ENCODE measurements at places on chromosomes 6 and 20.

DNA sequence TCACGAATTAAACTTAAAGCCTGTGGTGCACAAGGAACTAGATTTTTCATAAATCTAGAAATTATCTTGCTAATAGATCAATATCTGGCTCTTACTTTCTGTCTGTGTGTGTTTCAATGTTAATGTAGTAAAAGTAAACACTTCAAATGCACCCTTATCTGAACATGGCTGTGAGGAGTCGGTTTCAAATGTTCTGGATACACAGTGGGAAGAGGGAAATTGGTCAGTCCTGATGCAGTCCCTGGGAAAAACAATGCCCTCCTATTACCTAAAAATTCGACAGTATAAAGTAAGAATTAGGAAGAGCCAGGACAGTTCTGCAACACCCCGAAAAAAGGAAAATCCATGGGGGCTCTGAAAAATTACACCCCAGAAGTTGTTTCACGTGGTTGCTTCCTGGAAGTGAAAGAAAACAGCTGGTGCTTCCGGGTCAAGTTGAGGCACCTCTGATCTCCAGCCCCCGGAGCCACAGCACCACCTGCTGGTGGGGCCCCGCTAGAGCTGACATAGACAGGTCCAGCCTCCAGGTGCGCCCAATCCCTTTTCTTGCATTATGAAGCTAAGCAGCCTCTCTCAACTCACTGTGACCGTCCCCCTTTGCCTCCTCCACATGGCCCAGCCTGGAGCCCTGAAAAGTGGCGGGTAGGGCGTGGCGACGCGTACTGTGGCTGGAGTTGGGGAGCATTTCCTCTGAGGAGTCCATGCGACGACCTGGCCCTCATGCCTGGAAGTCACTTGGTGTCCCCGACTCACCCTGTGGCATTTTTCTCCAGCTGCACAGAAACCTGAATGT, 8.3 kb downstream of the SEMG2 start:
- peak; percentile 6 for DNase-seq

- DNase-seq = no peak
Measured at GRCh38 chr6:166752097-166752496, 125.0 kb upstream of the RPS6KA2 start.

- no peak for DNase-seq
Measured at GRCh38 chr20:48471759-48472408, 355.9 kb downstream of the PREX1 start.

DNA sequence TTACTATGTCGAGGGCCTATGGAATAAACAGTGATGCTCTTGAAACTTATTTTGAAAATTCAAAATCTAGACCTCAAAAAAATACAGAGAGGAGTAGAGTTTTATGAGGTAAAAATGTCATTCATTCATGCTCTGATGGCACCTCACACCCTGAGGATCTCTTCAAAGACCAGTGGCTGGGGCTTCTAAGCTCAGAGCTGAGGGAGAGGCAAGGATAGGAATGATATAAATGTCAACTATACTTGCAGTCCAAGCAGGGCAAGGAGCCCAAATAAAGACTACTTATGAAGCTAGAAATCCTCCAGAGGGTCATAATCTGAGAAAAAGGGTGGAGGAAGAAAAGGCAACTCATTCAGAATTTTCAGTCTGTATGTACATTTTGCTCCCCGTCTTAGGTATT, 136.7 kb upstream of the CARMIL1 start:
- DNase-seq = no peak

DNA sequence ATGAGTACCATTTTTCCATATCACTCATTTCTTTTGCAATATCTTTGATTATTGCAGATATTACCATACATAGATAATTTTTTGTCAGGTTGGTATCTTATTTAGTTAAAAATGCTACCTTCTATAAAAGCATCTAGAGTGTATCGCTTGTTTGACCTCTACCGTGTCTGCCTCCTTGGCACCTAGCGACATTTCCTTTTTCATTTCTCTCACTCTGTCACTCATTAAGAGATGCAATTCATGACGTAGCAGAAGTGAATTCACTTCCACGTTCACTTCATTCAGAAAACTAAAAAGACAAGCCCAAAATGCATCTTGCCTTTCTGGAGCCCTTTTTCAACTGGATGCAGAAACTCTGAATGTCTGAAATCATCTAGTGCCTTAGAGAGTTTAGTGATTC, 172.9 kb downstream of the MMS22L start:
- no peak for DNase-seq

DNA sequence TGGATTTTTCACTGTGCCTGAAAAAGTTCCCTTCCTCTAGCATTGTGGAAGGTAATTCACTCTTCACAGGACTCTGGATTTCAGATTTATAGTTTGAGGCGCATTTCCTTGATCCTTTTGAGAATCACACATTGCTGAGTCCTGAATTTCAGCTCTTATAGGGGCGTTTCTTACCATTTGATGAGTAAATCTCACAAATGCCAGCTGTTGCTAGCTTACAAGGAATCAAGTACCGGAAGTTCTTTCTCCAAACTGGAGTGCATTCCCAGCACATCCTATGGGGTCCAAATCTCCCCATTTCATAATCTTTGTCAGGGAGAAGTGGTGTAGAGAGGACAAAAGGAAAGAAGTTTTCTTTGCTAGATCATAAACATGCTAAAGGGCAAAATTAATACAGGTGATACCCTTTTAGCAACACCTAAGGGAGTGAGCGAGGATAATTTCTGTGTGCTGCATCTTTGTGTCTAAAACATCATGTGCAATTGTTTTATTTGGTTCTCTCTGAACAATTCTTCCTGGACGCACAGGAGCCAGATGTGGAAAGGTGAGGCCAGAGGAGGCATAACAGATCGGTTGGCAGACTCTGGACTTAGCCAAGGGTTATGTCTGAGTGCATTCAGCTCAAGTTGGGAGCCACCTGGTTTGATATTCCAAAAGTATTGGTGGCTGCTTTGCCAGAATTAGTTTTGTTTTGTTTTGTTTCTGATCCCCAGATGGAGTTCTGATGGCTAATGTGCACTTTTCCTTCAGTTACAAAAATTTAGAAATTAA, 37.4 kb upstream of the EYA2 start:
- DNase-seq = no peak

GRCh38 chr20:55934146-55934545, 71.2 kb downstream of the CBLN4 start:
- DNase-seq = no peak

GRCh38 chr20:2696646-2697045, 4.1 kb downstream of the EBF4 start:
- DNase-seq = no peak

- no peak for DNase-seq
Measured at GRCh38 chr6:162151021-162151665, 576.4 kb downstream of the PRKN start.

GRCh38 chr6:38057994-38058393, 238.5 kb downstream of the ZFAND3 start:
- DNase-seq = no peak

- DNase-seq = no peak
Measured at GRCh38 chr20:1383623-1384404, 9.0 kb downstream of the FKBP1A start.

GRCh38 chr20:57189713-57190112, 76.7 kb downstream of the BMP7 start:
- no peak for DNase-seq

DNA sequence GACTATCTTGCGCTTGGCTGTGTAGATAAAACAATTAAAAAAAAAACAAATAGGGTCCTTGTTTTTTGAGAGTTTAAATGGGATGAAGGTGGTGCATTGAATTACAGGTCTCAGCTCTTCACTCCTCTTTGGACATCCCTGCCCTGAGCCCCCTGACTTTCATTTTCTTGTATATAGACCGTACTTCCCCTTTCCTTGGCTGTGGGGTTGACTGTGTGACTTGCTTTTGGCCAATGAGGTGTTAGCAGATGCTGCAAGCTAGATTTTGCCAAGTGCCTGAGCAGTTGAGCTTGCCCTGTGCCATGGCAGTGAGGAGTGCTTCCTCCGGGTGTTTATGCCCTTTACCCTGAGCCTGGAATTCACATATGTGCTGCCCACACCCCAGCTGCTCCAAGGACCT, 386.1 kb upstream of the ZFP64 start:
- DNase-seq = no peak

GRCh38 chr20:17725094-17725835, 25.5 kb downstream of the BANF2 start:
- no peak for DNase-seq

- DNase-seq = no peak
Measured at GRCh38 chr6:169158691-169159090, 95.0 kb downstream of the THBS2 start.

DNA sequence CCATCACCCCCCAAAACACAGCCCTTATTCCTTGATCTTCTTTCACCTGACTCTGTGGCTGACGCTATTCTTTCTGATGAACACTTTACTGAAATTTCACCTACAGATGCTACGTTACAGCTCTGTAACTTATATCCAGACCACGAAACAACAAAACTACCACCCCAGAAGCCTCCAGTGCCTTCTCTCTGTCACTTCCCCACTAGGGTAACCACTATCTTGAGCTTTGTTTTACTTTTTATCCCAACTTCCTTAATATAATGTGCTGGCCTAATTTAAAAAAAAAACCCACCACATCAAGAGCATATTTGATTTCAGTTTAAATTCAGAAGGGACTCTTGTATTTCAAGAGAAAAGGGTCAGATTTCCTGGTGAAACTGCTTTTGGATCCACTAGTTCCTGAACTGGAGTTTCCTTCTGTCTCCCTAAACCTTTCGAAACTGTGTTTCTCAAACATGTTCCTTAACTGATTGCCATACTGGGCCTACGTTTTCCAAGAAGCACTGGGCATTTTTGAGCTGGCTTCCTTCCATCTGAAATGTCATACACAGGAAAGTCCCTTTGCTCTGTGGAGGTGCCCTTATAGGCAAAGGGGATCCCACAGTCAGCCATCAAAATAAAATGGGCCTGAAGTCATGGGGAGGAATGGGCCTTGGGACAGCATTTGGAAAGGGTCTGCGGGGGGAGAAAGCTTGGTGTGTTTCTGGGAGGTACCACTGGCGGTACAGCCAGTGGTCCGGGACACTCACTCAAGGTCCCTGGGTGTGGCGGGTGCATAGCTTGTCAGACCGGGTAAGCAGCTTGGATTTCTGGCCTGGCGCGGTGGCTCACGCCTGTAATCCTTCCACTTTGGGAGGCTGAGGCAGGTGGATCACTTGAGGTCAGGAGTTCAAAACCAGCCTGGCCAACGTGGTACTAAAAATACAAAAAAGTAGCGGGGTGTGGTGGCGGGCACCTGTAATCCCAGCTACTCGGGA, 25.8 kb upstream of the RTF2 start:
- DNase-seq = no peak

DNA sequence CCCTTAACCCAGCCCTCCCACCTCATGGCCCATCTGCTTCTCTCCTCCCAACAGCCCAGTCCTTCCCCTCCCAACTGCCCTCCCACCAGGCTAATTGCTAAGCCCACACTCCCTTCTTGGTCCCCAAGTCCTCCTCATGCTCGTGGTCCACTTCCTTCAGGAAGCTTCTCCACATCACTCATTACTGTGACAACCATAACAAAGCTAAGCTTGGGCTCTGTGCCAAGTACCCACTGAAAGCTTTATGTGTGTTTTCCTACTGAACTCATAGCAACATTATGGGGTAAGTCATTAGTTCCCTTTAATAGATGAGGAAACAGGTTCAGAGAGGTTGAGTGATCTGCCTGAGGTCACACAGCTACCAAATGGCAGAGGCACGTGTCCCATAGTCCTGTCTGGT, 16.2 kb downstream of the FRS3 start:
- DNase-seq = no peak

GRCh38 chr6:77401231-77401630, 62.1 kb downstream of the HTR1B start:
- no peak for DNase-seq

- no peak for DNase-seq
Measured at GRCh38 chr20:57840504-57841296, 130.9 kb upstream of the PMEPA1 start.

- no peak for DNase-seq
Measured at GRCh38 chr6:143135325-143135724, 74.6 kb downstream of the AIG1 start.

- no peak for DNase-seq
Measured at GRCh38 chr6:102549221-102549874, 1155.8 kb downstream of the GRIK2 start.

GRCh38 chr20:8721098-8721497, 347.8 kb upstream of the PLCB4 start:
- DNase-seq = no peak

DNA sequence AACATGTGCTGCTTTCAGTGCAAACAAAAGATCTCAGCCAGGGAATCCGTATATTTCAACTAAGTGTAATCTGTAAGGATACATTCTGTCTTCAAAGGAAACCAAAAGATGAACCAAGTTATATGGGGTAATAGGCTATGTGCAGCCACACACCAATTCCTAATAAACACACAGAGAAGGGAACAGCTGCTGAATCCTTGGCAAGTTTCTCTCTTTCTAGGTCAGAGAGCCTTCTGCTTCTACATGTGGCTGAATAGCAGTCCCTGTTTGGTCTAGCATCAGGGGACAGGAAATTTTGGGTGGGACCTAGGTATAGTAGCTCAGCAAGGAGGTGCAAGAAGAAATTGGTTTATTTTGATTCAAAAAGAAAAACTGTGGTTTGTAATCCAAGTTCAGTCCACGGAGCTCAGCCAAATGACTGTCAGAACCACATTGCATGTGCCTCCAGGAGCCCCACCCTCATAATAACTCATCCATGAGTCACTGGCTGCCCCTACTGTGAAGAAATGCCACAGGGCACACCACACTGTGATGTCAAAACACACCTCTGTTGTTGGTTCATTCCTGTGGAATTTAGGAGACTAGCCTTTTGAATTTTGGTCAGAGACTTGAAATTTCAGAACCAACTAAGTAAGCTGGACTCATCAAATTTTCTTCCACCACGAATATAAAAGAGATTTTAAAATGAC, 21.1 kb downstream of the SPTLC3 start:
- DNase-seq = no peak

GRCh38 chr6:91786474-91787184, 1199.8 kb upstream of the MAP3K7 start:
- no peak for DNase-seq

- no peak for DNase-seq
Measured at GRCh38 chr6:154513601-154514320, 3.3 kb upstream of the CNKSR3 start.

- DNase-seq = no peak
Measured at GRCh38 chr6:118567974-118568373, 19.9 kb downstream of the PLN start.

GRCh38 chr6:144776031-144776819, 491.1 kb downstream of the UTRN start:
- no peak for DNase-seq

GRCh38 chr6:144093658-144094057, 1.7 kb downstream of the SF3B5 start:
- no peak for DNase-seq

DNA sequence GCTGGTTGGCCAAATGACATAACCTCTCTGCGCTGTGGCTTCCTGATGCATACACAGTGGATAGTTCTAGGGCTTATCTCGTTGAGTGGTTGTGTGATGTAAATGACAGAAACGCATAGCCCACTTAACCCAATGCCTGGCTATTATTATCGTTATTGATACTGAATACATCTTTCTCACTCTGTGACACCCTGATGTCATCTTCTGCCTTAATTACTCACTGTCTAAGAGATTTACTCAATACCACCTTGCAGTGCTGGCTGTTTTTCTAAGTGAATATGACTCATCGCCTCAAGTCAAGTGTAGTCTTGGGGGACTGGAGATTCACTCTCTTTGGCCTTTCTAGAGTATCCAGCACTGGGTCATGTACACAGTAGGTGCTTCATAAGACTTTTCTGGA, 73.6 kb downstream of the NDUFAF5 start:
- no peak for DNase-seq

- no peak for DNase-seq
Measured at GRCh38 chr6:69719602-69720193, 77.1 kb downstream of the LMBRD1 start.

- no peak for DNase-seq
Measured at GRCh38 chr20:20736303-20736702, 23.9 kb upstream of the RALGAPA2 start.

- peak; percentile 30 for DNase-seq
Measured at GRCh38 chr20:20824924-20825584, 112.6 kb upstream of the RALGAPA2 start.

Measured in CD4-positive, alpha-beta T cell treated with Interferon gamma for 1 hour (primary cell).